Activated naive CD4-positive, alpha-beta T cell (primary cell): ENCODE measurements at places on chromosomes 7 and 10.

DNA sequence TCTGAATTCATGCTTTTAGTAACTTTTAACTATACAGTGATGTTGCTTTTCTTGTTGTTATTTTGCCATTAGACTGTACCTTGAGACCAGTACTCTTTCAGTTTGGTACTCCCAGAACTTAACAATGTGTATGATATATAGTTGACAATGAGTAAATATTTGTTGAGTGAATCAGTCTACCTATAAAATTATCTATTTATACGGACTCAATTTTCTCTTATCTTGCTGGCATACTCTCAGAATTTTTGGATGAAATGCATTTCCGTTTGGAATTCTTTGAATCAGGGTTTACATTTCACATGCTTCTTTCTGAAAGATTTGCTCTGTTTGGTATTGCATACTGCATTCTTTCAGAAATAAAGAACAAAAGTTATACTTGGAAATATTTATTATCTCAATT is 47.8 kb upstream of the LRRC17 start:
- no peak for DNase-seq

DNA sequence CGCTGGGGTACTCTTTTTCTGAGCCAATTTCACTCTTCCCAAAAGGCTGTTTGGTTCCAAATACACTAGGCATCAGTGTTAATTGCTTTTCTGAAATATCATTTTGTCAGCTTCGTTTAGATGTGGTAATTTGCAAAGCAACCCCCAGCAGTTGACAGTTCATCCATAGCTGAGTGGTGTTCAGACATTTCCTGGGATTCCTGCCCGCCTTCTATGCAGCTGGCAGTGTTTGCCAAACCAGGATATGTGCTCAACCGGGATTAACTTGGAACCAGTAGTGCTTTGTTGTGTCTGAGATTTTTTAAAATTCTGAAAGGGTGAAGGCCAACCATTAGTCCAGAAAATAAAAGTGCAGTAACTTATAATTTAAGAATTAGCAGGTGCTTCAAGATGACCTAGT is 25.2 kb upstream of the MKLN1 start:
- no peak for DNase-seq

DNA sequence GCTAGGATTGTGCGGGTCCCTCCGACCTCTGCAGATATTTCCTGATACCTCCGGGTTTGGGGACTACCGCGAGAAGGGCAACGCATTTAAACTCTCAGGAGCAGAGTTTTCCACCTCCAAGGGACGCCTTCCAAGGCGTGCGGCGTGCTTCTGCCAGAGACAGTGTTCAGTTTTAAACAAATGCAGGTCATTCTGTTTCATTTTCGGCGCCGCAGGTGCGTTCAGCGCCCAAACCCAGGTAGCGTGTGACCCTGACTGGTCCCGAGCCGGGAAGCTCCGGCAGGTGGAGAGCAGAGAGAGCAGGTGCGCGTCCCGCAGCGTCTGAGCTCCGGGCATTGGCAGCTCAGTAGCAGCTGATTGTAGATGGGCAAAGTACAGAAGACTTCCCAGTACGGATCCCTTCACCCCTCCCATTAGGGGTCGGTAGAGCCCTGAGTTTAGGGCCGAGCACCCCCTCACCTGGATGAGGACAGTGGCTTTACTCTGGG is 1.4 kb upstream of the CYP26A1 start:
- no peak for DNase-seq

- DNase-seq = no peak
These were observed 126.6 kb downstream of the LRRC4 start for GRCh38 chr7:127904670-127904985.

DNA sequence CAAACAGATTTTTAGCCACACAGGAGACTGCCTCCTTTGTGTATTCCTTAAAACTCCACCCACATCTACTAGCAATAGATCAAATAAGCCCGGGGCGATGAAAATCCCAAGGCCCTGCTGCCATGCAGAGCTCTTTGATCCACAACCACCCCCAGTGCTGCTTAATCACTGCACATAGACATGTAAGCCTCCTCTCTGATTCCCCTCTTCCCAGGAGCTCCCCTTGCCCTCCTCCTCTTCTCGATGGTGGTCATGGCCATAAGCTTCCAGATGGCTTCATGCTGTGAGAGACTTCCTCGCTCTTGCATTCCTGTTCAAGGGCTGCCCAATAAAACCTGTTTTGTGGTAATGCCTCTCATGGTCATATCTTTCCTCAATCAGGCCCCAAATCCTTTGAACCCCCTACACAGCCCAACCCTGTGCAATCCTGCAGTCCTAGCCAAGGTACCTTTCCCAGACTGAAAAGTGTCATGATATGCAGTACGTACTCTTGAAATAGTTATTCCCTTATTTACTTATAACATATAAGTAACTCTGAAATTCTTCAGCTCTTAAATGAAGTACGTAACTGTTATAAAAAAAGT is 158.5 kb downstream of the CACNA2D1 start:
- DNase-seq = no peak
